Stimulated activated CD8-positive, alpha-beta memory T cell treated with anti-CD3 and anti-CD28 coated beads, Interleukin-15, amount 100 ng/mL, for 24 hours (primary cell): ENCODE measurements at places on chromosomes 13 and 19.

- no peak for DNase-seq
Observed at GRCh38 chr19:1841209-1841924, 6.9 kb downstream of the REXO1 start.

GRCh38 chr13:35475212-35475959 lies 1.1 kb downstream of the MAB21L1 start:
- DNase-seq = no peak

DNA sequence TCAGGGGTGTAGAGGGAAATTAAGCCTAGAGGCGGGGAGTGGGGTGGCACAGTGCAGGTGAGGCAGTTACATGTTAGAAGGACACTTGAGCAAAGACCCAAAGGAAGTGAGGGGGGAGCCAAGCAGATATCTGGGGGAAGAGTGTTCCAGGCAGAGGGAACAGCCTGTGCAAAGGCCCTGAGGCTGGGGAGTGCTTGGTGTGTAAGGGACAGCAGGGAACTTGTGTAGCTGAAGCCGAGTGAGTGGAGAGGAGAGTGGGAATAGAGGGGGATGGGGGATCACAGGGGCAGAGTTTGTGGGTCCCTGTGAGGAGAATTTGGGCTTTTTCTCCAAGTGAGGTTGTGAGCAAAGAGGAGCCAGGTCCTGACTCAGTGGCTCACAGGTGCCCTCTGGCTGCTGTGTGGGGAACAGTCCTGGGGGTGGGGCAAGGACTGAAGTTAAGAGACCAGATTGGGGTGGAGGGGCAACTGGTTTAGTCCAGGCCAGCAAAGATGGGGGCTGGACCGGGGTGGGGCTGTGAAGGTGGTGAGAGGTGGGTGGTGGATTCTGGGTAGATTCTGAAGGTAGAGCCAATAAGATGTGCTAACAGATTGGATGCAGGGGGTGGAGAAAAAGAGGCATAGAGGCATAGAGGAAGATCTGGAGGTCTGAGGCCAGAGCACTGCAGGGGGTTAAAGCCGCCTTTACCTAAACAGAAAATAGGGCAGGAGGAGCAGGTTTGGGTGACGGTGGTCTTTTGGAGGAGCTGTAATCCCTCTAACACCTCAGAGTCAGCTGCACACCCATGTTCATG lies 75.3 kb downstream of the CACNA1A start:
- DNase-seq = peak; percentile 12

DNA sequence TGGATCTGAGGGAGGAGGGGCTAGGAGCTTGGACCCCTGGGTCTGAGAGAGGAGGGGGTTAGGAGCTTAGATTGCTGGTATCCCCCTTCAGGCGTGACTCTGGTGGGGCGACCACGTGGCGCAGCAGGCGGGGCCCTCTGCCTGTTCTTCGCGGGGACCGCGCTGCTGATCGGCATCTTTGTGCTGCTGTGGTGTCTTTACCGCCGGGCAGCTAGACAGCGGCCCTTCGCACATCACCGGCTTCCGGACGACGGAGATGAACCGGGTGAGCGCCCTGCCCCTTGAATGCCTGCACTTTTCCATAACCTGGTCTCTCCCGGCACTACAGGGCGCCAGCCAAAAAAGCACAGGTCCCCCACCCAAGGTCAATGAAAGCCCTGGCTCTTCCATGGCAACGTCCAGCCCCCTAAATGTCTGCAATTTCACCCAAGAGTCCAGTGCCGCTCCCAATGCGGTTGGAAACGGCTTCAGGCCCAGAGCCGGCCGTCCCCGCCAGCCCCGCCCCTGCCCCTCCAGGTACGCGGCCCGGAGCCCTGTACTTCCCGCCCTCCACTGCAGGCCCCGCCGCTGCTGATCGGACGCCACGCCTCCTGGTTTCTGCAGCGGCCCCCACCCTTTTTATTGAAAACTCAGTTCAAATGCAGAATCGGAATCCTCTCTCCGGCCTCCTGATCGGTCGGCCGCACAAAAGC lies 2.8 kb downstream of the GFY start:
- DNase-seq = no peak

DNA sequence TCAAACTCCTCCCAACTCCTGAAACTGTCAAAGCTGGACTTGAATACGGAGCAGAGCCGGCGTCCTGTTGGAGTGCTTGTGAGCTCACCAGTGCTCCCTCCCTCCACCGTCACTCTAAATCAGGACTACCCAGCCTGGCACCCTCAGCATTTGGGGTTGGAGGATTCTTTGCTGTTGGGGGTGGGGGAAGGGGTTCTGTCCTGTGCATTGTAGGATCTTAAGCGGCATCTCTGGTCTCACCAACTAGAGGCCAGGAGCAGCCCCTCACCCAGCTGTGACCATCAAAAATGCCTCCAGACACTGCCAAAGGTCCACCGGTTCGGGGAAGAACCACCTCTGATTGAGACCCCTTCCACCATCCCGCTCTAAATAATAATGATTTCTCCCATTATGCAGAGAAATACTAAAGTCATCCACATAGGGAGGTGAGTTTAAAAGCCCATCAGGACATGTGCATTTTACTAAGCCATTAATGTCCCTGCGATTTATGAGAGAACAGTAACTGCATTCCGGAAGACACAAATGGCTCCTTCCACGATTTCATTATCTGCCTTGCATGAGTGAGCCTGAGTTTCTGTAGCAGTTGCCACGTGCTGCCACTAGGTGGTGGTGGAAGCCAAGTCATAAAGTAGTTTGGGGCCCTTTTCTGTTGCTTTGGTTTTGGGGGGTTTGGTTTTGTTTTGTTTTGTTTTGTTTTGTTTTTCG lies 16.1 kb upstream of the USP29 start:
- peak; percentile 10 for DNase-seq

- no peak for DNase-seq
Observed at GRCh38 chr19:6480848-6481415, 655 bp downstream of the DENND1C start.

GRCh38 chr19:19122902-19123301 lies 15.4 kb downstream of the TMEM161A start:
- DNase-seq = no peak

- DNase-seq = no peak
Observed at GRCh38 chr13:82467626-82468025, 1414.6 kb downstream of the SLITRK1 start.

DNA sequence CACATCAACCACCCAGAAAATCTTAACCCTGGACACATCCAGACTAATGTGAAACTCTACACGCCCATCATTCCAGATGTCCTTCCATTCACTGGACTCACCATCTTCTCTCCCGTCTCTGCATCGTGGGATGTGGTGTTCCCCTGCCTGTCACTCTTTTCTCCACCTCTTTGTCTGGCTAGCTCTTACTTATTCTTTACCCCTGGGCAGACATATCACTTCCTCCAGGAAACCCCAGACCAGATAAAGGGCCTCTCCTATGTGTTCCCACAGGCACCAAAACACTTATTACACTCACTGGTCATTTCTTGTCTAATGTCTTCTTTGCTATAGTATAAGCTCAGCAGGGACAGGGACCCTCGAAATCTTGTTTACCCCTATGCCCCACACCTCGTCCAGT lies 109.3 kb upstream of the IPO5 start:
- DNase-seq = no peak

- DNase-seq = no peak
Observed at GRCh38 chr13:33994826-33995502, 177.0 kb downstream of the RFC3 start.

DNA sequence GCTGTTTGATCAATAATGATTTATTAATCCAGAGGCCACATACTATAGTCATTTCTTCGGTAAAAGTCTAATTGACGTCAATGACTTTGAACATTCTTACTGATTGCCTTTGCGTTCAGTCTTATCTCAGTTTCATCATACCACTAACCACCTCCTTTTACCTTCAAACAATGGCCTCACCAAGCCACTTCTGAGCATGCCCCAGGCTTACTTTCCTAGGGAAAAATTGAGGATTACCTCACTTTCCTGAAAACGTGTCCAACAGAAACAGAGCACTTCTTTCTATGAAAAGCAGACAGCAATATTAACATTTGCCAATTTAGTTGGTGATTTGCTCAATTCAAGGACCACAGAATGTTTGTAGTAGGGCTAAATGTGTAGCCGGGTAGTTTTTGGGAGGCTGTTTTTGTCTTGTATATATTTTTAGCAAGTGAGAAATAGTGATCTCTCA lies 157.6 kb downstream of the KLF5 start:
- DNase-seq = no peak

GRCh38 chr19:40284501-40285352 lies at the start of gene AKT2:
TSS of gene AKT2 (minus strand) at chr19:40285345. CDS start at chr19:40265267, 20,078 bp downstream.
- peak; percentile 55 for DNase-seq

GRCh38 chr19:31890230-31890629 lies 455.2 kb upstream of the ZNF507 start:
- no peak for DNase-seq

GRCh38 chr13:102593466-102593865 lies 3.3 kb upstream of the TPP2 start:
- DNase-seq = no peak

DNA sequence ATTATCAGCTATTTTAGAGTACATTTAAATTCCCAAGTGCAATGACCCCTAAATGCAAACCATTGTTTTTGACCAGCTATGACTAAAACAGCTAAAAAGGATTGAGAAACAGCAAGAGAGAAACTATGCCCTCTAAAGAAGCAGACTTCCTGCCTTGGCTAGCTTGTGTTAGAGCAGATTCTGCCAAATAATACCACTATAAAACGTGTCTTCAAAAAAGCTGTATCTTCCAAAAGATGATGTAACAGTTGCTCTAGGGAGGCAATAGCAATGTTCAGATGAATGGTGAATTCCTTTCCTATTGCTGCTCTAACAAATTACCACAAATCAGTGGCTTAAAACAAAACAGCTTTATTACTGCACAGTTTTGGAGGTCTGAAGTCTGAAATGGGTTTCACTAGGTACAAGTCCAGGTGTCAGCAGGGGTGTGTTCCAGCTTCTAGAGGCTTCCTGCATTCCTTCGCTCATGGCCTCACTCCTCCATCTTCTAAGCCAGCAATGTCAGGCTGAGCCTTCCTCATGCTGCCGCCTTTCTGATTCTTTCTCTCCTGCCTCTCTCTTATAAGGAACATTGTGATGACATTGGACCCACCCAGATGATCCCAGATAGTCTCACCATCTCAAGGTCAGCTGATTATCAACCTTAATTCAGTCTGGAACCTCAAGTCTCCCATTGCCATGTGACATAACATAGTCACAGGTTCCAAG lies 84.5 kb downstream of the LRRC63 start:
- DNase-seq = no peak

GRCh38 chr13:96193728-96194310 lies 103.9 kb downstream of the HS6ST3 start:
- DNase-seq = no peak

GRCh38 chr13:30023196-30023895 lies 172.9 kb upstream of the UBL3 start:
- no peak for DNase-seq

- DNase-seq = no peak
Observed at GRCh38 chr13:27988520-27988919, at the start of gene URAD. TSS of gene URAD (minus strand) at chr13:27988693. CDS start at chr13:27988637, 56 bp downstream.

GRCh38 chr13:38577048-38577447 lies 109.8 kb upstream of the FREM2 start:
- DNase-seq = no peak

DNA sequence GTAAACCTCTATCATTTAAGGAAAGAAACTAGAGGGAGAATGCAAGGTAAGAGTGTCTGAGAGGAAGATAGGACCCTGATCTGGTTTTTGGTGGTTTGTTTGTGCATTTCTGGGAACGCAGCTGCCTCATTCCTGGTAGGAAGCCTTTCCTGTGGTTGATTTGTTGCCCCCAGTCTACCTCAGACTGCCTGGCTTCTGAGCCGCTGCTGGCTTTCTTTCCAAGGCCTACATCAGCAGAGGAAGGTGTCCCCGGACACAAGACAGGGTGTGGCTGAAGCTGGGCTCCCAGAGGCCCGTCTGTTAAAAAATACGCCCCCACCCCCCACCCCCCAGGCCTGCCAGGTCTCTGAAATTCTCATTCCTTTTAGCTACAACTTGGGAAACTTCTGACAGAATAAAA lies 42.6 kb downstream of the C13orf42 start:
- no peak for DNase-seq

- DNase-seq = no peak
Observed at GRCh38 chr13:44407379-44407778, 33.8 kb downstream of the SERP2 start.

GRCh38 chr13:30156270-30156669 lies 151.1 kb downstream of the KATNAL1 start:
- no peak for DNase-seq

DNA sequence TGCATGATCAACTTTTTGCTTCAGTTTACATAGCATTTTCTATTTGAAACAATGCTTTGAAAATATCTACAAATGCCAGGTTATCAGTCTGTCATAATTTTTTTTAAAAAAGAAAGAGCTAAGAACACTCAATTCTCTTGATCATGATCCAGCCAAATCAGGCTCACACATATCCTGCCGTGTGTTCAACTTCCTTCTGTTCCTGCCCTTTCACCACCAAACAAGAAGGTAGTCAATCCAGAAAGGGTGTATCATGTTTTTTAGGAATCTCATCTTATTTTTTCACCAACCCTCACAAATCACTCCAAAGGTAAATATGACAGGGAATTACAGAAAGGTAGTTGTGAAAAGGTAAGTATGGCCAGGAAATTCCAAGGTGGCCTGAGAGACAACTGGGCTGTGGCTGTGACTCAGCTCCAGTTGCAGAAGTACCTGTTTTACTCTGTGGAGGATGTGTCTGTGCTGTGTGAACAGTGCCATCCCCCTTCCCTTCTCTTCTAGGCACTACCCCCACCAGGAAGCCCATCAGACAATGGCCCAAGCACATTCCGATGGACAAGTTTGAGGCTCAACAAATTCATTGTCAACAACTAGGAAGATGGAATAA lies 138.8 kb upstream of the GJB6 start:
- DNase-seq = no peak

GRCh38 chr19:22619371-22619770 lies 14.8 kb upstream of the ZNF492 start:
- DNase-seq = no peak

DNA sequence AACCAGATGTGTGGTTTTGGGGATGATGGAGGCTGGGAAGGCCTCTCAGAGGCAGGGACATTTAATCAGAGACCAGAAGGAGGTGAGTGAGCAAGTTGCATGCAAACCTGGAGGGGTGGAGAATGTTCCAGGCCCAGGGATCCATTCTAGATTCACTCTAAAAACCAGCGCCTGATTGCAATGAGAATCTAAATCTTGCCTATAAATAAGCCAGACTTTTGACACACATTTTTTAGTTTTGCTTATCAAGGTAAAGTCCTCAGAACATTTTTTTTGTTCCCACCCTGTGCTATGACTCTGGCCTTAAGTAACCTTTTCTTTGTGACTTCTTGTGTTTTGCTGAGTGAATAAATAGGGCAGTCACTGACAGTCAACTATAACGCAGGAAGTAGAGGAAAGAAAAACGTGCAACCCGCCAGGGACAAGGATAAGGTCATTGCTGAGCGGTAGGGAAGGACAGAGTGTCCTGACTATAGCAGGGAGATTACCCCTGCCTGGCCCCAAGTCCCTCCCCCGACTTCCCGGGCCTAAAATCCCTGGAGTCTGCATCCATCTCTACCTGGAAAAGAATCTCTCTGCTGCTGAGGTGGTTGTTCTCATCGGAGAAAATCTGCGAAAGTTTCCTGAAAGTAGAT lies 14.4 kb downstream of the RGL3 start:
- no peak for DNase-seq

GRCh38 chr19:20482721-20483120 lies 82.9 kb downstream of the ZNF737 start:
- DNase-seq = no peak

- no peak for DNase-seq
Observed at GRCh38 chr13:74871369-74872070, 610.4 kb downstream of the TBC1D4 start.
